ENCODE measurements at places on chromosomes 1 and 21. TPM values are rescaled to one million over a fixed set of nuclear protein-coding genes. Genes with fewer than 3 reads are reported as not detected.

Gene PPIAL4G
- total RNA-seq, result 0.09 TPM

Gene LYPD8
- not detected for total RNA-seq

Gene CLCA2
- not detected for total RNA-seq

Gene HSD17B7
- 53.6 TPM for total RNA-seq

Gene FOXJ3
- 48.8 TPM for total RNA-seq

Gene GFI1
- not detected for total RNA-seq

Gene SPRR2F
- total RNA-seq, result not detected

DNA sequence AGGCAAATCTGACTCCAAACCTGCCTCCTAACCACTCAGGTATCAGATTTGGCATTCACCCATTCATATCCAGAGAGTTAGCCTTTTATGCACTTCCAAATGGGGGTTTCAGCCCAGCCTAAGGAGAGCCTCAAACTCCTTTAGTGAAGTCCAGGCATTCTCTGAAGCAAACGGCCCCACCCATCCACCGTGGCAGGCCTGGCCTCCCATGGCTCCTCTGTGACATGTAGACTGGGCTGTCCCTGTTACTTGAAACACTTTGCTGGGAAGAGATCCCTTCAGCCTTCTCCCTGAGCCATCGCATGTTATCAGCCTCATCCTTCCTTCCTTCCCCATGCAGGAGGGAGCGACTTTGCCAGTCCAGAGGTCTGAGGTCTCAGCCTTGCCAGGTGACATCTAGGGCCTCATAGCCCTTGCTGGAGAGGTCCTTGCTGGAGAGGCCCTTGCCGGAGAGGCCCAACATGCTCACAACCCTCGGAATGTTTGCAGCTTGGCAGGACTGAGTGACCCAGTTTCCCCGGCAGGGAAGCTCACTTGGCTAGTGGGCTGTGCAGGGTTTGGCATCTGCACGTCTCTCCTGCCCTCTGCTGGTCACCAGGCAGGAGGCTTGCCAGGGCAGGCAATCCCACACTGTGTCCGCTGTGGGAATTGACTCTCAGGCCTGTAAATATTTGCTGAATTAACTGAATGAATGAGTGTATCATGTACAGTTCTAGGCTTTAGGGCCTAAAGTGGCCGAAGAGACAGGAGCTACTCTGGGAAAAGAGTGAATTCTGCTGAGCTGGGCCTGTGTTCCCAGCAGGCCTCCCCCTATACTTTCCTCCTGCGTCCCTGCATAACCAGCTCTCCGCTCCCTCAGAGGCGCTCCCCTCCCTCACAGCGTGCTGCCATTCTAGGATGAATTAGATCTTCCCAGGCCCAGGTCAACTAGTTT lies 26.7 kb upstream of the RBM15 start:
- no peaks in the 10 kb centered on the region for H3K27me3 ChIP-seq
- no peaks in the 10 kb centered on the region for H3K36me3 ChIP-seq
- H3K27ac ChIP-seq, result no peak overlapping the region

DNA sequence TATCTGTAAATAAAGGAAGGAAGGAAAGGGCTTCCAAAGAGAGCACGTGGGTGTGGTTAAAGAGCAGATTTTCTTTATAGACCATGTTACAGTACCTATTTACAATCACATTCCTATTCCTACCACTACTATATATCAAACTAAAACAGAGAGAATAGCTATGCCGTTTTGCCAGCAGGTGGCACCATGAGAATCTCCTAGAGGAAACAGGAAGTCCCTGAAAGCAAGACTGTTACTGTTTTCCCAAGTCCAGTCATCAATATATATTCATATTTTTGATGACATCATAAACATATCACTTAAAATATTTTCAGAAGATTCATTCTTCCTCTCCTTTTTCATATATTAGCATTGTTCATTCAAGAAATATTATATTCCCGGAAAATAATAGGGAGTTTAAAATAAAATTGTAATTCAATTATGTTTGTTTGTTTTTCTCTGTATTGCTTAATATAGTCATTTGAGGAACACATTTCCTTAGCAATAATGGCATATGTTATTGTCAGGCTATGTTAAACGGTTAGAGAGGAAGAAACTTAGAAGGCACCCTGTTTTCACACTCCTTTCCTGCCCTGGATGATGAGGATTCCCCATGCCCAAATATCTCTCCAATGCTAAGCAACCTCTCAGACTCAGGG lies 6.6 kb downstream of the CCDC190 start:
- H3K4me3 ChIP-seq, result no peak overlapping the region
- no peaks in the 10 kb centered on the region for H3K36me3 ChIP-seq
- H3K27ac ChIP-seq, result no peak overlapping the region
- H3K27me3 ChIP-seq, result no peaks in the 10 kb centered on the region
- H3K4me1 ChIP-seq, result peaks cover 7% of the 10 kb centered on the region

- DNase-seq, result no peak
- H3K27me3 ChIP-seq, result no peaks in the 10 kb centered on the region
- H3K36me3 ChIP-seq, result no peaks in the 10 kb centered on the region
- H3K4me3 ChIP-seq, result no peak overlapping the region
- no peak overlapping the region for H3K27ac ChIP-seq
- H3K4me1 ChIP-seq, result peaks cover 11% of the 10 kb centered on the region
Observed at GRCh38 chr1:243407284-243408018, 151.6 kb downstream of the SDCCAG8 start.

DNA sequence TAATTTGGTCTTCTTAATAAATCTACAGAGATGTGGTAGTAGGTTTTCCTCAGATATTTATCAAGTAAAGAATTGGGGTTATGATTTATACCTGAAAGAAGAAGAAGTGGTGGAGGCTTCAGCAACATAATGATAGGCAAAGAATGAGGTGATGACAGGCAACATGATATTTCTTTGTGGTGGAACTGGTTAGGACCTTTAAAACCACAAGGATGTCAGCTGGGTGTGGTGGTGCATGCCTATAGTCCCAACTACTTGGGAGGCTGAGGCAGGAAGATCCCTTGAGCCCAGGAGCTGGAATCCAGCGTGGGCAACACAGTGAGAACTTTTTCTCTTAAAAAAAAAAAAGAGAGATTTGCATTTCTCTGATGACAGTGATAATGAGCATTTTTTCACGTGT lies 34.1 kb upstream of the COL11A1 start:
- DNase-seq, result no peak
- no peaks in the 10 kb centered on the region for H3K4me1 ChIP-seq

DNA sequence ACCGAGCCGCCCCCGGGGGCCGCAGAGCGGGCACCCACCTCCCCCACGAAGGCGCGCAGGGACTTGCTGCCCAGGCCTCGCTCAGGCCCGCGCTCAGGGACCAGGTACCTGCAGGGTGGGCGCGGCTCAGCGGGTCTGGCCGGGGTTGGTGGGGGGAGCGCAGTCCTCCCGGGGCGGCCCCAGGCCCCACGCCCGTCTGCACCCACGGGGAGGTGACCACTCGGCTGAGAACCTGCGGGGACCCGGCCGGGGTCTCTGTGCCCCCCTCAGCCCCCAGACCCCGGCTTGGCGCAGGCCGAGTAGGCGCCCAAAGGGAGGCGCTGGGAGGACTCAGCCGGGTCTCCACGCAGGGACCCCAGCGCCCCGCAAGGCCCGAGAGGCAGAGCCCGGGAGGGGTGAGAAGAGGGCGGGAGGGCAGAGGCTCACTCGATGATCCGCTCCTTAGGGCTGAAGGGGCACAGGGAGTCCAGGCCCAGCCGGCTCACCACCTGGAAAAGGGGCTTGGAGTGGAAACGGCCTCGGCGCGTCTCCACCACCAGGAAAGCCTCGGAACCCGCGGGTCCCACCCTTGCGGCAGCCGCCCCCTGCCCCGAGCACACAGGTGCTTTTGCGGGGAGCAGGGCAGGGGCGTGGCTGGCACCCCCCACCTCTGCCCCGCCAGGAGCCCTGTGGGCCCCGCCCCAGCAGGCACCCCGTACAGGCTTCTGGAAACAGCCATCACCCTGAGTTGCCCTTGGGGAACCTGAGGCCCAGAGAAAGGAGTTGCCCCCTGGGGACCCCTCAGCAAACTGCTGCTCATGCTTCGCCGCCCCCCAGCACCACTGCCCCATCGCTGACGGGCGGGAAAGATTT lies 9.3 kb downstream of the FTCD start:
- no peak overlapping the region for H3K27ac ChIP-seq
- no peaks in the 10 kb centered on the region for H3K36me3 ChIP-seq
- DNase-seq, result no peak
- peaks cover under 1% of the 10 kb centered on the region for H3K4me1 ChIP-seq
- H3K27me3 ChIP-seq, result peaks cover 24% of the 10 kb centered on the region

- H3K4me3 ChIP-seq, result no peak overlapping the region
- H3K36me3 ChIP-seq, result no peaks in the 10 kb centered on the region
- H3K27ac ChIP-seq, result no peak overlapping the region
- no peak for DNase-seq
- no peaks in the 10 kb centered on the region for H3K4me1 ChIP-seq
- H3K27me3 ChIP-seq, result no peaks in the 10 kb centered on the region
Observed at GRCh38 chr1:19980314-19980713, 896 bp upstream of the PLA2G2A start.

DNA sequence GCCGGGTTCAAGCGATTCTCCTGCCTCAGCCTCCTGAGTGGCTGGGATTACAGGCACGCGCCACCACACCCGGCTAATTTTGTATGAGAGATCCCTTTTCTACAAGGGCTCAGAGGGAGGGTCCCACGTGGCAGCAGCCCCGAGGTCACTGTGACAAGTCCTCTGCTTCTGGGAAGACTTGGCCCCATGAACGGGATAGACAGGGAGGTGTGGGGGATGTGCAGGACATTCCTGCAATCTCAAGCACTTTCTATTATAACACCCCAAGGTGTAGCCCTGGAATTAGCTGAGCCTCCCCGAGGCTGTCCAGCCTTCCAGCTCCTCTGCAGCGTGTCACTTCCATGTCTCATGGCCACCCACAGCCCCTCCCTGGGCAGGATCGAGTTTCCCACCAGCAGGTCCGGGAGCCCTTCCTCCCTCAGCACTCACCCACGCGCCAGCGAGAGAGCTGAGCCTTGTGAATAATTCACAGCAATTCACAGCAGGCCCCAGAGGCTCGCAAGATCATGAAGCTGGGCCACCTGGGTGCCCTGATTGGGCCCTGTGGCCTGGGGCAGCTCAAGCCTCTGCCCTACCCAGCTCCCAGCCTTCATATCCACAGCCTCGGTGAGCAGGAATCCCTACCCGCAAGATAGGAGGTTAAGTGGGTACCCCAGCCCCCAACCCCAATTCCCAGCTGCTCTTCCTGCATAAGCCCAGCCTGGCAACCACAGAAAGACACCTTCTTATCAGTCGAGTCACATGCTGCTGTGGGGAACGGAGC lies 22.8 kb upstream of the RNU1-4 start:
- H3K36me3 ChIP-seq, result no peaks in the 10 kb centered on the region
- no peaks in the 10 kb centered on the region for H3K27me3 ChIP-seq
- H3K4me3 ChIP-seq, result no peak overlapping the region
- no peaks in the 10 kb centered on the region for H3K4me1 ChIP-seq
- peak; percentile 1 for DNase-seq
- no peak overlapping the region for H3K27ac ChIP-seq

GRCh38 chr1:161307892-161308638 lies 1.7 kb downstream of the MPZ start:
- H3K27ac ChIP-seq, result no peak overlapping the region
- no peaks in the 10 kb centered on the region for H3K36me3 ChIP-seq
- H3K4me3 ChIP-seq, result no peak overlapping the region
- no peaks in the 10 kb centered on the region for H3K27me3 ChIP-seq

DNA sequence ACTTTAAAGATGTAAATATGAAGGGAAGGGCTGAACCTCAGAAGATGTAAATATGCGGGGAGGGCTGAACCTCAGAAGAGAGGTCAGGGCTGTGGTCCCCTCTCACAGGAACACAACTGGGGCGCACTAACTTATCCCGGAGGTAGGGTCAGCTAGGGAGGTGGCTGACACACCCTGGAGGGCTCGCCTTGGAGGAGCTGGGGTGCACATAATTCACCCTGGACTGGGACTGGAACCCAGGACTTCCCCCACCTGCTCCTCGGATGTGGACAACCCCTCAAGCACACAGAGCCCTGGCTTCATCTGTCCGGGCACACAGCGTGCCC lies 13.9 kb upstream of the TTC39A start:
- DNase-seq, result no peak
- H3K4me1 ChIP-seq, result peaks cover 3% of the 10 kb centered on the region
- peak overlapping the region; percentile 46 for H3K4me3 ChIP-seq
- peaks cover 41% of the 10 kb centered on the region for H3K27me3 ChIP-seq

- no peak overlapping the region for H3K4me3 ChIP-seq
- H3K4me1 ChIP-seq, result no peaks in the 10 kb centered on the region
- no peak for DNase-seq
- H3K27me3 ChIP-seq, result no peaks in the 10 kb centered on the region
- no peaks in the 10 kb centered on the region for H3K36me3 ChIP-seq
- no peak overlapping the region for H3K27ac ChIP-seq
Observed at GRCh38 chr1:5615076-5615475, 377.1 kb downstream of the NPHP4 start.

GRCh38 chr1:116258668-116259419 lies 114.2 kb upstream of the ATP1A1 start:
- no peaks in the 10 kb centered on the region for H3K27me3 ChIP-seq
- peaks cover 39% of the 10 kb centered on the region for H3K4me1 ChIP-seq
- DNase-seq, result no peak
- H3K27ac ChIP-seq, result no peak overlapping the region

DNA sequence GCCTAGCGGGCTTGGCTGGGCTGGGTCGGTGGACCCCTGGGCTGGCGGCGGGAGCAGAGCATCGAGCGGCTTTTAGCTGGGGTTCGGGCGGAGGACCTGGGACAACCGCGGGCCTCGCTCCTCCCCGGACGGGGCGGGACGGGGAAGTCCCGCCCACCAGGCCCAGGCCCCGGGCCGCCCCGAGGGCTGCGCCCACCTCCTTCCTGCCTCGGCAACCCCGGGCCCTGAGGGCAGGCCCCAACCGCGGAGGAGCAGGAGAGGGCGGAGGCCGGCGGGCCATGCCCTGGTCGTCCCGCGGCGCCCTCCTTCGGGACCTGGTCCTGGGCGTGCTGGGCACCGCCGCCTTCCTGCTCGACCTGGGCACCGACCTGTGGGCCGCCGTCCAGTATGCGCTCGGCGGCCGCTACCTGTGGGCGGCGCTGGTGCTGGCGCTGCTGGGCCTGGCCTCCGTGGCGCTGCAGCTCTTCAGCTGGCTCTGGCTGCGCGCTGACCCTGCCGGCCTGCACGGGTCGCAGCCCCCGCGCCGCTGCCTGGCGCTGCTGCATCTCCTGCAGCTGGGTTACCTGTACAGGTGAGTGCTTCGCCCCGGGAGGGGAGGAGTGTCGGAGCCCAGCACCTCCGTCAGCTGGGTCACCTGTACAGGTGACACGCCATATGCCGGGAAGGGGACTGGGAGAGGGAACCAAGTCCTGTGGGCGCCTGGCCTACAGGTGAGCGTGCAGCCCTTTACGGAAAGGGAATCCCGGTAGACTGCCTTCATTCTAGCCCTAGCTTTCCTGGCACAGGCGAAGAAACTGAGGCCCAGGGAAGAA lies at the start of gene XKR8:
Gene XKR8 (plus strand): TSS at position 182 of the 812 bp plus-strand sequence. CDS start 97 bp downstream, at position 279.
- H3K27ac ChIP-seq, result peak within 1 kb of the TSS; percentile 31
- DNase-seq, result peak; percentile 94
- H3K36me3 ChIP-seq, result no peaks in the 10 kb centered on the region
- peak within 1 kb of the TSS; percentile 63 for H3K4me3 ChIP-seq
- H3K27me3 ChIP-seq, result no peaks in the 10 kb centered on the region
- no peaks in the 10 kb centered on the region for H3K4me1 ChIP-seq

DNA sequence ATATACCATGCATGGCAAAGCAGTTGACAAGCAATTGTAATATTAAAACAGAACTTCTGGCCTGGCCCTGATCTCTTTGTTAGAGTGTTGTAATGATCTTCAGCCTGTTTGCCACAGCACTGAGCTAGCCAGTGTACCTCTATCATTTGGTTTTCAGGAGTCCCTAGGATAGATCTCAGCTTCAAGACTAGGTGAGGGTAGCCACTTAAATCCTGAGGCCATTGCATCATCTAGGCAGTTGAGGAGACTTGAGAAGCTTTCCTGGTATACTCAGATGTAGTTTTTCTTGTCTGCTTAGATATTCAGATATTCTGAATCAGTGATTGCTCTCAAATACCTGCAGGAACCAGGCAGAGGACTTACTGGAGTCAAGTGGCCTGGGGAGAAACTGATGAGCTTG lies 14.7 kb downstream of the S1PR1 start:
- DNase-seq, result no peak
- no peaks in the 10 kb centered on the region for H3K27me3 ChIP-seq
- peaks cover 21% of the 10 kb centered on the region for H3K4me1 ChIP-seq
